Activated T-helper 9 cell treated with anti-CD3 and anti-CD28 coated beads, Interleukin-2, amount 50 U/mL, for 16 hours (primary cell): ENCODE measurements at places on chromosomes 1 and 21.
A peak's percentile ranks its signal among the peaks of the same experiment; 100 is the strongest.

GRCh38 chr1:193729429-193729828 is 543.0 kb upstream of the B3GALT2 start:
- no peak for DNase-seq

DNA sequence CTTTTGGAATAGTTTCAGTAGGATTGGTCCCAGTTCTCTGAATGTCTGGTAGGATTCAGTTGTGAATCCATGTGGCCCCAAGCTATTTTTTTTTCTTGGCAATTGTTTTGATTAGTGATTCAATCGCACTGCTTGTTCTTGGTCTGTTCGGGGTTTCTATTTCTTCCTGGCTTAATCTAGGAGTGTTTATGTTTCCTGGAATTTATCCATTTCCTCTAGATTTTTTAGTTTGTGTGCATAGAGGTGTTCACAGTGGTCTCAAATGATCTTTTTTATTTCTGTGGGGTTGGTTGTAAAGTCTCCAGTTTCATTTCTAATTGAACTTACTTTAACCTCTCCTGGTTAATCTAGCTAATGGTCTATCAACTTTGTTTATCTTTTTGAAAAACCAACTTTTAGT is 117.6 kb downstream of the NME7 start:
- no peak for DNase-seq

- no peak for DNase-seq
These were observed 44.8 kb downstream of the OPTC start for GRCh38 chr1:203538726-203539125.

- DNase-seq = no peak
These were observed 65.5 kb downstream of the SYT14 start for GRCh38 chr1:210003501-210003900.

DNA sequence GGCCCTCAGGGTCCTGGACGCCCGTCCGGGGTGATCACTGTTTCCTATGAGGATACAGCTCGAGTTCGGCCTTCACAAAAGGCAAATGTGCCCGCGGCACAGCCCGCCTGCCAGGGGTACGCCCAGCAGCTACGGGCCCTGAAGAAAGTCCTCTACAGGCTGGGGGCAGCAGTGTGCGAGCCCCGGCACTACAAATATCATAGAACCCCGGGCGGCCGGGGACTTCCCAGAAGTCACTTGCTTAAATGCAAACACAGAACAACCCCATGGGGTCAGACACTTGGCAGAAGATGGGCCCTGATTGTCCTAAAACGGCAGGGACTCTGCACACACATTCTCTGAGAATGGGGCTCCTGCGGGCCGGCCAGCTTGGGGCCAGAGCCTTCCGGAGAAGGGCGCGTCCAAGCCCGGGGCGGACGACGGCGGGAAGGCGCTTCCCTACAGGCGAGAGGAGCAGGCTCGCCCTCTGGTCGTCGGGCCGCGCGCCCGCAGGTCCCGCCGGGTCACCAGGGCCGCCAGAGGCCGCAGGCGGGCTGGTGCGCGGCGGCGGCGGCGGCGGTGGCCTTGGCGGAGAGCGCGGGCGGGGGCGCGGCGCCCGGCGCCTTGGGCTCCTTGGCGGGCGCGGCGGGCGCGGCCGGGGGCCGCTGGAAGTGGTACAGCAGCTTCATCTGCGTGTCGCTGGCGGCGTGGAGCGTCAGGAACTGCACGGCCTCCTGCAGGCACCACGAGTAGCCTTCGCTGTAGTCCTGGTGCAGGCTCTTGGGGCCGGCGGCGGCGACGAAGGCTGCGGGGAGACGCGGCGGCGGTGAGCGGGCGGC is 888 bp downstream of the HES5 start:
- DNase-seq = no peak

DNA sequence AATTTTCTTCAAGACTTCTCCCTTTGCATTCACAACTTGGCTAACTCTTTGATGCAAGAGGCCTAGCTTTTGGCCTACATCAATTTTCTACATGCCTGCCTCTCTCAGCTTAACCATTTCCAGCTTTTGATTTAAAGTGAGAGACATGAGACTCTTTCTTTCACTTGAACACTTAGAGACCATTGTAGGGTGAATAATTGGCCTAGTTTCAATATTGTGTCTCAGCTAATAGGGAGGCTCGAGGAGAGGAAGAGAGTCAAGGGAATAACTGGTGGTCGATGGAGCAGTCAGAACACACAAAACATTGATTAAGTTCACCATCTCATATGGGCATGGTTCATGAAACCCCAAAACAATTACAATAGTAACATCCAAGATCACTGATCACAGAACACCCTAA is 225.5 kb downstream of the TPR start:
- DNase-seq = no peak

GRCh38 chr1:117860896-117861610 is 68.4 kb downstream of the GDAP2 start:
- no peak for DNase-seq

DNA sequence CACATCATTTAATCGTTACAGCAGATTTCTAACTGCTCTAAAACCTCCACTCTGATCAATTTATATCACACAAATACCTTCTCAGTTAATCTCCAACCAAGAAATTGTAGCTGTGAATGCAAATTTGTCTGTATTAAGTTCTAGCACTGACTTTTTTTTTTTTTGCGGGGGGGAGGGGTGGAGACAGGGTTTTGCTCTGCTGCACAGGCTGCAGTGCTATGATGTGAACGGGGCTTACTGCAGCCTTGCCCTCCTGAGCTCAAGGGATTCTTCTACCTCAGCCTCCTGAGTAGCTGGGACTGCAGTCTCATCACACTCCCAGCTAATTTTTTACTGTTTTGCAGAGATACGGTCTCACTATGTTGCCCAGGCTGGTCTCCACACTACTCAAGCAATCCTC is 163.6 kb downstream of the RERE start:
- no peak for DNase-seq

DNA sequence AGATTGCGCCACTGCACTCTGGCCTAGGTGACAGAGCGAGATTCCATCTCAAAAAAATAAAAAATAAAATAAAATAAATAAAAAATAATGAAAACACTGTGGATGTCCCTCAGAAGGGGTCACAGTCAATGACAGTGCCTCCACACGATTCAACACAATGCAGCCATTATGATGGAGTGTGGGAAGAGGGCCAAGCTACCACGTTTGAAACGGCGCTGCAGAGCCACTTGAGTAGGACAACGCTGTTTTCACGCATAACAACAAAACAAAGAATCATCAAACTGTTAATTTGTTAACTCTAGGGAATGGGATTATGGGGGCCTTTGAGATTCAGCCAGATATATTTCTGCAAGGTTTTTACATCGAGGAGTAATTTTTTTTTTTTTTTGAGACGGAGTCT is 36.5 kb downstream of the NKAIN1 start:
- DNase-seq = no peak

GRCh38 chr1:226491093-226491850 is 57.3 kb upstream of the STUM start:
- DNase-seq = no peak

- DNase-seq = no peak
These were observed 1029.1 kb upstream of the NCAM2 start for GRCh38 chr21:19969156-19969555.

- peak; percentile 60 for DNase-seq
These were observed 17.2 kb upstream of the RASSF5 start for GRCh38 chr1:206489980-206490770.

DNA sequence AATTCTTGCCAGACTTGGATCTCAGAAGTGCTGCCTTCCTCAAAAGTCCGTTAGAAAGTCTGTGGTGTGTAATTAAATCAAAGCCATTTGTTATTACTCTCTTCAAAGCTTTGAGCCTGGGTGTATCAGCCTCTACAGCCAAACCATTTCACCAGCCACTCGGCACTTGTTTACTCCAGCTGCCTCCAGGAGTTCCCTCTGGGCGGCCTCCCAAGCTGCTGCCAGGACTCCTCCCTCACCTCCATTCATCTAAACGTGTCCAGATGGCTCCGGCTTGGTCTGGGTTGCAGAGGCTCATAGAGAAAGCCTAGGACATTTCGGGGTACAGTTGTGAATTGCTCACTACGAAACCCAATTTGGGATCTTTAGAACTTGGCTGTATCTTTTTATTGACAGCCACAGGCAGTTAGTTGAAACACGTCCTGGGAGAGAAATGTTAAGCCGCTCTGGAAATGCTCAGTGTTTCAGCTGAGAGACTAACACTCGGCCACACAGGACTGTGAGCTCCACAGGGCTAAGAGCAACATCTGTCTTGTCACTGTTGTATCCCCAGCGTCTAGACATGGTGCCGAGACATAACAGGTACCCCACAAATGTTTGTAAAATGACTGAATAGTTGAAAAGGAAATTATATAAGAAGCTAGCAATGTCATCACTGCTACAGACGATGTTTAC is 116.9 kb upstream of the NGF start:
- DNase-seq = no peak

GRCh38 chr21:37006486-37007291 is at the start of gene RIPPLY3:
Gene RIPPLY3 (plus strand): TSS chr21:37006702. CDS start chr21:37006773, 71 bp downstream.
- DNase-seq = no peak

- no peak for DNase-seq
These were observed 199.9 kb upstream of the FMN2 start for GRCh38 chr1:239891621-239892358.

- DNase-seq = no peak
These were observed 821.3 kb downstream of the USP25 start for GRCh38 chr21:16550917-16551741.

DNA sequence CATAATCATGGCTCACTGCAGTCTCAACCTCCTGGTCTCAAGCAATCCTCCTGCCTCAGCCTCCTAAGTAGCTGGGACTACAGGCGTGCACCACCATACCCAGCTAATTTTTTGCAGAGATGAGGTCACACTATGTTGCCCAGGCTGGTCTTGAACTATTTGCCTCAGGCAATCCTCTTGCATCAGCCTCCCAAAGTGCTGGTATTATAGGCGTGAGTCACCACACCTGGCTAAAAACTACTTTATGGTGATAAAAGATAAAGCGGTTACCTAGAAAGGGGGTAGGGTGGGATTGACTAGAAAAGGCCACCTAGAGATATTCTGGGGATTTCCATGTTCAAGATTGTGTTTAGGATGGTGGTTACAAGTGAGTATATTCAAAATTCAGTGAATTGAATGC is 5.0 kb downstream of the TSTD1 start:
- DNase-seq = no peak

GRCh38 chr1:34590211-34590623 is 164.6 kb upstream of the GJB5 start:
- DNase-seq = no peak

DNA sequence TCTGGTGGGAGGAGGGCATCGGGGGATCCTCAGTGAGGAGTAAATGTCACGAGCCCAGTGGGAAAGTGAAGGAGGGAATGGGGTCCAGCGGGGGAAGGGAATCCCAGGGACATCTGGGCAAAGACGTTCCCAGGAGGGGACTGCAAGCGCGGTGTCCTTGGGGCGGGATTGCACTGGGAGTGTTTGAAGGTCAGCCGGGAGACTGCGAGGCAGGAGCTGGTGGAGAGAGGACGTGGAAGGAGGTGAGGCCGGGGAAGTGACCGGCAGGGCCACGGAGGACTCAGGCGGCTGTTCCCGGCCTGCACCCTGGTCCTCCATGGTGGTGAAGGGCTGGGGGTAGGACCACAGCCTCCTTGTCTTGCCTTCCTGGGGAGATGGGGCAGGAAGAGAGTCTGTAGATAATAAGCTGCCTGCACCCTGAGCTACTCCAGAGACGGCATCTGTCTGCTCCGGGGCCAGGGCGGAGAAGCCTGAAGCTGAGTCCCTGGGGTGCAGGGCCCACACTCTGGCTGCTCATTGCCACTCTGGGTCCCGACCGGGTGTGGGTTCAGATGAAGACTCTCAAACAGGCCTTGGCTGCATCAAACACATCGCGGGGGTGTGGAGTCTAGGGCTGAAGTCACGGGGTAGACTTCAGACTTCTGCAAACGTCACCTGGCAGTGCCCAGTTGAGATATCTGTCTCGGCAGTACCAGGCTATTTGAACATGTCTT is 264.8 kb downstream of the CAMTA1 start:
- DNase-seq = no peak

DNA sequence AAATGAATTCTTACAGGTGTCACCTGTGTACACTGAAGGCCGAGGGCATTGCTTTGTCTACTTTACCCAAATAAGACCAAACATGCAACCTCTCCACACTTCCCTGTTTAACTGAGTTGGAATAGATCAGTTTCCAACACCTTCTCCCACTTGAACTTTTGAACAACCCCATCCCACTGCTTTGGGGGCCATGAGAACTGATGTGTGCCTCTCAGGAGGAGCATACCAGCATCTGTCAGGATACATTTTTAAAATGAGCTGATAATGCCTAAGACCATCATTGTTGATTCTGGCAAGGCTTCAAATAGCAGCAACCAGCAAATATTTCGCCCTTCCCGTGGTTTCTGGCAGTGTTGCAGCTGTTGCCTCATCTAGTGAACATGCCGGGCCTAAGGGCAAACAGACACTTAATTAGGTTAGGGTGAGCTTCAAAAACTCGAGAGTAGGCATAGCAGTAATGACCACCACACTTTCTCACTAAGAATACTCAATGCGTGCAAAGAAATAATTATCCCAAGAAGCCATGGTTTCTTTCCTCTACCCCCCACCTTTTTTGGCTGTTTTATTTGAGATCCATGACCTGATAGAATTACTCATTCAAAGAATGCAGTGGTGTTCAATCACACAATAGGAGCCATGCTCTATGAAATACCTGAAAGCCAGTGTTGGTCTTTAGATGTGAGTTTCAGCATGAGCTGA is 63.7 kb downstream of the MAP10 start:
- no peak for DNase-seq

GRCh38 chr1:170001266-170001665 is 73.2 kb downstream of the KIFAP3 start:
- DNase-seq = no peak

DNA sequence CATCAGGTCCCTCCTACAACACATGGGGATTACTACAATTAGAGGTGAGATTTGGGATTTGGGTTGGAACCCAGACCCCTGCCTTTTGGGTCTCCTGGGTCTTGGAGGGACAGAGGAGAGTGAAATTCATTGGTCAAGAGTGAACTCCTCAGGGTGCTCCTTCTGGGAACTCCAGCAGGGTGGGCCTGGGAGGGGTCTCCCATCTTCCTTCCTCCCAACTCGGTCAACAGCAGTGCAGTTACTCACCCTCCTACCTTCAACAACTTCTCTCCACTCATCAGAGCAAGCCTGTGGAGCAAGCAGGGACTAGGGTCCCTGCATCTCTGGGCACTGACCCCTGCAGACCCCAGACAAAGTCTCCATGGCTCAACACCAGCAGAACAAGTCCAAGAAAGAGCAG is 89.3 kb upstream of the TMPRSS2 start:
- DNase-seq = no peak

GRCh38 chr1:154717528-154717924 is 109.5 kb upstream of the ADAR start:
- no peak for DNase-seq

DNA sequence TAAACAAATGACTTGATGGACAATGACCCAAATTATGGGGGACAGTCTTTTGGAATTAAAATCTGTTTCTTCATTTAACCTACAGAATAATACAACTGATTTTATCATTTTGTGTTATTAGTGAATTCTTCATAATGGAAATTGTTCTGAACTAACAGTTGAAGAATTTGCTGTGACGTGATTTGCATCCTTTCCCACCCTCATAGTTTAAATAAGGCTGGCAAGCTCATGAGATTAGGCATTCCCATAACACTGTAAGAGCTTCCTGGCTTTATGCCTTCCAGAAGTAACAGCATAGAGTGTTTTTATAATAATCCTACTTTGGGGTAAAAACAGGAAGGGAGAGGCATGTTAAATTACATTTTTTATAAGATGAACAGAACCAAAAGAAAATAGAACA is 95.7 kb downstream of the ATP6V1G3 start:
- no peak for DNase-seq

GRCh38 chr21:18716578-18717138 is 313.1 kb upstream of the TMPRSS15 start:
- DNase-seq = no peak

GRCh38 chr1:181324797-181325616 is 158.3 kb upstream of the CACNA1E start:
- DNase-seq = peak; percentile 12
